NCI-H345 (cell line): ENCODE measurements at places on chromosomes 3 and 15.

DNA sequence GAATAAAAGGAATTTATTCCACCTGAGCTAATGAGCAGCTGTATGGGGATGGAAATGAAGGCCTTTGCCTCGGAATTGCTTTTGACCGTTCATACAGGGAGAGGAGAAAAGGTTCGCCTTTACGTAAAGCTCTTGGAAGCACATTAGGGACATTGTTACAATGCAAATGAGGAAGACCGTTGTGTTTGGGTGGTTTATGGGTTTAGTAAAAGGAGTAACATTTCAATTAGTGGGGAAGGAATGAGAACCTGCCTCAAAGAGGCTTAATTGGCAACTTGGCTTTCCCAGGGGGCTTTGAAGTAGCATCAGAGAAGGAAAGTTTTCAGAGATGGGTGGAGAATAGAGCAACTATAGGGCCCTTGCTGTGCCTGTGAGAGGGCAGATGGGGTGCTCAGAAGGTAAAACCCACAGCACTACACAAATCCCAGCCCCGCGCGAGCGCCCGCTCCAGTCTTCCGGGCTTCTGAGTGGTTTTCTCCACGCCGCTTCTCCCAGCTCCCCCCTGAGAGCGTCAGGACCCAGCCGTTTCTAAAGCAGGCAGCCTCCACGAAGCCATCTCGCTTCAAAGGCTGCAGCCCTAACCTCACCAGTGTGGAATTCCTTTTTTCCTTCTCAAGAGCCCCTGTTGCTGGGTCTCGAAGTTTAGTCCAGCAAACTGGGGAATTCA, 192.0 kb upstream of the HES1 start:
- no peak for DNase-seq

- no peak for DNase-seq
Observed at GRCh38 chr15:89104172-89104564, 15.9 kb downstream of the ABHD2 start.

GRCh38 chr15:99129644-99130043, 24.8 kb downstream of the SYNM start:
- no peak for DNase-seq

GRCh38 chr15:101559952-101560351, 70.4 kb upstream of the PCSK6 start:
- no peak for DNase-seq

GRCh38 chr3:25872200-25872877, 82.4 kb downstream of the OXSM start:
- DNase-seq = no peak

DNA sequence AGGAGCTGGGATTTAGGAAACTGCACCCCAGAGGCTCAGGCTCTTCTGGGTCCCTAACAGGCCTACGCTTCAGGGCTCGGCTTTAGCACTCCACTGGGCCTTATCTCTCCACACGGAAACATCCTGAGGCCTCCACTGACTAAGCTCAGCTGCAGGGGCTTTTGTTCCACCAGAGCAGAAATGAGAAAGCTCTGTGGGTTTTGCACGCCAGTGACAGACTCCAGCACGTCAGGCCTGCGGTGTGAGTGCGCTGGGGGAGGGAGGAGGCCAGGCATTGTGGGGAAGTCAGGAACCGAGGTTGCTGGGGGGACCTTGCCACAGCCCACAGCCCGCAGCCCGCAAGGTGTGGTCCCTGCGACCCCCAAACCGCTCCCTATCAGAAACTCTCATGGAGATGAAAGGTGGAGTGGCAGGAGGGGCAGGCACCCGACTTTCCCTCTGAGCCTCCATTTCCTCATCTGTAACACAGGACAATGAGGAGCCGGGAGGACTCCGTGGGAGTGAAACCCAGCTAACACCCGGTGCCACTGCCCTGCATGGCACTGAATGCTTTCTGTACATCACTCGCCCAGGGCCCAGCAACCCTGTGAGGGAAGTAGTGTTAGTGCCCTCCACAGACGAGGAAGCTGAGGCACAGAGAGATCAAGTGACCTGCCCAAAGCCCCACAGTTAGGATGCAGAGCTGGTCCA, 106.5 kb downstream of the TPRA1 start:
- DNase-seq = no peak

GRCh38 chr3:174216946-174217718, 642.0 kb upstream of the NAALADL2 start:
- DNase-seq = no peak

DNA sequence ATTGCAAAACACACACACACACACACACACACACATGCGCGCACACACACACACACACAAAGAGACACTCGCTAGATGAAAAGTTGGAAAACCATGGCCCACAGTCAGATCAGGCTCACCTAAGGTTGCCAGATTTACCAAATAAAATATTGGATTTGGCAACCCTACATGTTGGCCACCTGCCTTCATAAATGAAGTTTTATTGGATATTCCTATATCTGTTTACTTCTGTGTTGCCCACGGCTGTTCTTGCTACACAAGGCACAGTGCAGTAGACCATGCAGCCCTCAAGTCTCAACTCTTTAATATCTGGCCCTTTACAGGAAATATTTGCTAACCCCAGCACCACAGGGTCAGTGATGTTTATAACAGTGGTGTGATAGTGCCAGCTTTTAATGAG, 445.0 kb upstream of the PROK2 start:
- DNase-seq = no peak

DNA sequence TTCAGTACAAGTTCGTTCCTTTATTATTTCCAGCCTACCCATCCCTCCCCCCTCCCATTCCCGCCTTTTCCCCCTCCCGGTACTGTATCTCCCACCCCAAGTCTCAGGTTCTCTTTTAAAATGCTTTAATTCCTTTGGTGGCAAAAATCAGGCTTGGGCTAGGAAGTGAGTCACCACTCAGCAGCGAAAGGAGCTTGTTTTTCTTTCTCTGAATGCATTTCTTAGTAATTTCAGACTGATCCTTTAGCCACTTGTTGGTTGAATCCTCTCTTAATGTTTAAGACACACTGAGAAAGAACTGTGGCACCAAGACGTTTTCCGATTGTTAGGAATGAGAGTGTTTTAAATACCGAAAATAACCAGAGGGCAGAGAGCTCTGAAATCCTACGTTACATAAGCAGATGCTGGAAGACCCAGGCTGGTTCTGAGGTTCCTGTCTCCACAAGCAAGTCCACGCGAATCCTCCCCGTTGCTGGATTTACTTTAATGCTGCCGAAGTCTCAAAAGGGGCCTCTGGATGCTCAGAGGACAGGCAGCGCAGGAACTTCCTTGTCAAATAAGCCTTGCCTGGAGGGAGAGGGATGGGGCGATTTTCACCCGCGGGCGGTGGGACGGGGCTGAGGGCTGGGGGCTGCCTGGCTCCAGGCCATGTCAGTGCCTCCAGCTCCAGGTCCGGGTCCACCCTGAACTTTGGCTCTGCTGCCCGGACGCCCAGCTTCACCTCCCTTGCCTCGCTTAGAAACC, 854 bp upstream of the COL8A1 start:
- DNase-seq = no peak

DNA sequence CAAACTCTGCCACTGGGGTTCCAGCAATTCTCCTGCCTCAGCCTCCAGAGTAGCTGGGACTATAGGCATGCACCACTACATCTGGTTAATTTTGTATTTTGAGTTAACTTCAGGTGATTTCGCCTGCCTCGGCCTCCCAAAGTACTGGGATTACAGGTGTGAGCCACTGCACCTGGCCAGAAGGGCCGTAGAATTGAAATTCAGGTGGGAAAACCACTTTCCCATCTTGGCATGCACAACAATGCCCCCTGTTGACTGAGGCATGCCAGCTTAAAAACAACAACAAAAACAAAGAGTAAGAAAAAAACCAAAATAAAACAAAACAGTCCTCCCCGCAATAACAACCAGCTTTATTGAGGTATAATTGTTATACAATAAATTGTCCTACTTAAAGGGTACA, 32.6 kb upstream of the RAB11A start:
- DNase-seq = no peak

DNA sequence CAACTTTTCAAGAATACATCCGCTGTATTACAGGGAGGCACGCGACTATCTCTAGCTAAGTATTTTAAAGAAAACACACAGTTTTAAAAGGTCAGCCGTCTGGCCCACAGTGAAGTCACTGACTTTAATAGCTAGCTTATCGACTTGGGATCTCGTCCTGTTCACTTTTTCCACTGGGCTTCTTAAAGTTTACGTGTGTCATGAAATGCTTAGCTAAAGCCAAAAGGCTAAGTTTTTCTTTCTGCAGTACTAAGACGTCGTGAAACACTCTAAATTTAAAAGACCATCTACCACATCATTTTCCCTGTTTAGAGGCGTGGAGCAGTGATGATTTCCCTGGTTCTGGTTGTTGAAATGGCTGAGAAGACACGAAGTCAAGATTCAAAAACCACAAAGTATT, 27.1 kb downstream of the LRIG1 start:
- DNase-seq = no peak

- DNase-seq = no peak
Observed at GRCh38 chr3:62999158-62999557, 123.9 kb upstream of the CADPS start.

- DNase-seq = no peak
Observed at GRCh38 chr15:92161039-92161670, 232.5 kb upstream of the ST8SIA2 start.

DNA sequence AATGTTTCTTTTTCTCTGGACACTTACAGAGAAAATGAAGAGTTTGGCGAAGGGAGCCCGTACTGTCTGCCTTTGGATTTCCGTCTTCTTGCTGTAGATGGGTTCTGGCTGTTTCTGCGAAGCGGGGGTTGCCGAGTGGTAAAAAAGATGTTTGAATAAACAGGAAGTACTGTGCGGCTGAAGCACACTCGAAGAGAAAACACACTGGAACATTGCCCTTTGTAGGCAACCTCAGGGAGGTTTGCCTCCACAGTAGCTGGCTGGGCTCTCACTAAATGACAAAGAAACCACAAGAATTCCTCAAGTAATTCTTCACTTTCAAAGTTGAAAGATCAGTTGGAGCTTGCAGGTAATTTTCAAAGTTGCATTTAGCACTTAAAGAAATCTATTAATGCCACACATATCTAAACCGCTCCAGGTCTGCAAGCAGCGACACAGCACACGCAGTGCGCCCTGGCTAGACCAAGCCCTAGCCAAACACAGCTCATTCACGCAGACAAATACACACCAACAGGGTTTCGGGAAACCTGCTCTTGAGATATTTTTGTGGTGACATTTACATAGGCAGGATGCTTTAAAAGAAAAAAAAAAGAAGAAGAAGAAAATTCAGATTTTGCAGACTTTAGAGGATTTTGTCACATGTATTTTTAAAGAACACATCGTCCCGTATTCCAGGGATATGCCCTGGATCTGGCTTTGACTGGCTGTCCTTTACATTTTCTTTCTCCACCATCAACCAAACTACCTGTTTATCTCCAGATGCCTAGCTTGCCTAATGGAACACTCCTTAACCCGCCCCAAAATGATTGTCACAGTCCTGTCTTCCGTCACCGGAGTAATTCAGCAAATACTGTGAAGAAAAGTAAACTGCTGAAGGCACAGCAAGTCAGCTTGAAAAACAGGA, 452.8 kb downstream of the FOXP1 start:
- DNase-seq = peak; percentile 62

- no peak for DNase-seq
Observed at GRCh38 chr15:63843901-63844317, 10.2 kb upstream of the HERC1 start.

DNA sequence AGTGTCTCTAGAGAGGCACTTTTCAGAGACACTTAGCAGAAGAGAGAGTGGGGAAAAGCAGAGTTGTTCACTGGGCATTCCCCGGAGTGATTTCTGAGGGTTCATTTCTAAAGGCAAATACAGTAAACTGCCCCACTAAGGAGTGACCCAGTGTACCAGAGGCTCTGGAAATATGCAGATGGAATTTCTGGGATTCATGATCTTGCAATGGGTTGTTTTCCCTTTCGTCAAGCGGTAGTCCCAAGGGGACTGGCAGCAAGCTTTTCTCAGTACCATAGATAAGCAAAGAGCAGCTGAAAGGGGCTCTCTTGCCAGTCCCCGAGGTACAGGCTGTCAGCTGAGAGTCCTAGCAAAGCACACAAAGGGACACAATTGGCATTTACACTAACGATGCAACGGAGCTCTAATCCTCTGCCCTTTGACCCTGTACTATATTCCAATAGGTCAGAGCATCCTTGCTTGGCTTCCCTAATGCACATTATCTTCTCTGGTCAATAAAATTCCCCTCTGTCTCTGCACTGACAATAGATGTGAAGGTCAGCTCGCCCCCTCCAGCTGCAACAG, 155.6 kb downstream of the SEMA6D start:
- DNase-seq = peak; percentile 28

GRCh38 chr3:40969756-40970466, 229.4 kb upstream of the CTNNB1 start:
- no peak for DNase-seq

DNA sequence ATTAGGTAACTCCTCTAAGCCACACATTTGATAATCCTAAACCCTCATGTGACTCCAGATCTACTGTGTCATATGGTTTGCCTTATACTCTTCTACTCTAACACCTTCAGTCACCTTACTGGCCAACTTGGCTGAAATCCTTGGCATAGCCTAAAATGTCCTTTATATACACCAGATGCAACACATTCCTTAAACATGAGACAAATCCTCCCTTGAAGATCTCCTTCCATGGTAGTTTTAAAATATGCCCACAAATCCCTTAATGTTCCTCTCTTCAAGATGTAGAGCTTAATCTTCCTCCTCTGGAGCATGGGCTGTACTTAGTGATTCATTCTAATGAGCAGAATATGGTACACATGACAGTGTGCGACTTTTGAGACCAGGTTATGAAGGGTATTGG, 238.9 kb downstream of the SUCLG2 start:
- no peak for DNase-seq

DNA sequence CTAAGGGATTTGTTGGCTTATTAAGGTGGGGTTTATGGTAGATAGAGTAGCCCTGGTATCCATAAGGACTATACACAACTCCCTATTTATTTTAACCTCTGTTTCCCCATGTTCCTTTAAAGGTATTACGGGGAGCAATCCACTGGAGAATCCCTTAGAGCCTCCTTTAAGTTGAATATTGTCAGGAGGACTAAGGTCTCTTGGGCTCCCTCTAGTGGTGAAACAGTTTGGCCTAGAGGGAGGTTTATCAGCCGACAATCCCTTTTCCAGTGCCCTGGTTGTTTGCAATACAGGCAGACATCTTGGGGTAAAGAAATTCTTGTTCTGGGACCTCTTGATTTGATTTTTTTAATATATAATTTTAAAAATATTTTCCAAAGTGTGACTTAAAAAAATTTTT, 12.9 kb downstream of the OPA1 start:
- peak; percentile 36 for DNase-seq

DNA sequence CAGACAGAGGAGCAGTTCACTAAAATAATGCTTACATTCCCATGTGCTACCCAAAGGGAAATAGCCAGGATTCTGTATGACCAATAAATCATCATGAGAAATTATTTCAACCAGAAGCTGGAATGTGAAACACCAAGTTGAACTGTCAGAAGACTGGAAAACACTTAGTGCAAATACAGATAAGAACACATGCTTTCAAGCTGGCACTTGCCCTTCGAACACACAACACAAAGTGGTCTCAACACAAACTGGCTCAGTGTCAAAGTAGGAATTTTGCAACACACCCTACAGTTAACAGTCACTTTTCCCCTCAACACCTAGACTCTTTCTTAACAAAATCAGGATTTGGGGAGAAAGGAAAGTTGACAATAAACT, 1.3 kb downstream of the FSD2 start:
- DNase-seq = no peak

- DNase-seq = no peak
Observed at GRCh38 chr3:140834266-140835037, 107.2 kb upstream of the SLC25A36 start.
